ENCODE measurements at places on chromosomes 3 and 15. TPM values are rescaled to one million over a fixed set of nuclear protein-coding genes. Genes with fewer than 3 reads are reported as not detected.

The LINGO1 gene
- 45.7 TPM for total RNA-seq

The NAALADL2 gene
- 10.6 TPM for total RNA-seq

DNA sequence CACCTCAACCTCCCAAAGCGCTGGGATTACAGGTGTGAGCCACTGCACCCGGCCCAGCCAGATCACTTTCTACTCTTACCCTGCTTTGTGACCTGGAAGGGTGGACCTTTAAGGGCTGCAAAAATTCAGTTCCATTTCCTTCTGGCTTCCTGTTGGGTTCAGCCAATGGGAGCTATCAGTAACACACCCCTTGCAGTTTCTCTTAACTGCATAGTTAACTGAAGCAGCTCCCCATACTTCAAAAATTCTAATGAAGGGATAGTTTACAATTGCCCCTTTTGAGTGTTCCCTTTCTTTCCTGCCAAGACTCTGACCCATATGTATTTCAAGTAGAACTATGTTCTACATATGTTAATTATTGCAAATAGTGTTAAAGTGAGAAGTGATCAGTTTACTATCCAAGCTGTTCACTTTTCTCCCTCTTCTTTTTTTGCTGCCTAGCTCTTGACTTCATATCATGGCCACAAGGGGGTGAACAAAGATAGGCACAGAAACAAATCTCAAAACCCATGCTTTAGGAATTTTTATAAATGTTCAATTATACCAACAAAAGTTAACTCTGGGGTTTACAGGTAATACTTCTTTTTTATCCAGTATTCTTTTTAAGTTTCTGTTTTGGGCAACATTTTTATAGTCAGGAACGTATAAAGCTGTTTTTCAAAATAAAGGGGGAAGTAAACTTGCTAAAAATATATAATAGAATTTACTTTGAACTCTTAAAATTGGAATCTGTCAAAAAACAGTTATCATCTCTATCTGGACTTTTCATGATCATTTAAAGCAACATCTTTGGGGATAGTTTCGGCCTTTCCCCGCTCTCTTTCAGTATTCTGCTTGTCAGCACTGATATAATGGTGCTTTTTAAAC, 8.1 kb downstream of the PGBD4 start:
- DNase-seq: no peak

GRCh38 chr3:45640724-45641361, 46.3 kb downstream of the LIMD1 start:
- DNase-seq: no peak

- DNase-seq: no peak
Observed at GRCh38 chr3:45566951-45567411, 27.6 kb upstream of the LIMD1 start.

- DNase-seq: no peak
Observed at GRCh38 chr3:126463521-126463920, 12.2 kb downstream of the ZXDC start.

DNA sequence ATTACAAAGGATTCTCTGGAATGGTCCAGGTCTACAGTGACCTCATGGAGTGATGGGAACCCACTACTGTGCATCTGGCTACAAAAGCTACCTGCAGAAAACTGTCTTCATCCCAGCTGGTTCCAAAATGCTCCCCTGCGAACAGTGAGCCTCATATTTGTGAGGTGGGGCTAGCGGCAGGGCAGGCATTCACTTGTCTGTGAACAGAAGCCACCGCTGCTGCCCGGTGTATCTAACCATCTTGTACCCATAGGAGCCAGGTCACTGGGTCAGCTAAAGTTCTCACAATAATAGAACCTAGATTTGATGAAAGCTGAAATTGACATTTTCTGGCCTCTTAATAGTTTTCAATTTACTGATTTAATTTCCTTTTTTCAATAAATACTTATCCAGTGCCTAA, 150.7 kb downstream of the KLF13 start:
- DNase-seq: no peak

- no peak for DNase-seq
Observed at GRCh38 chr3:131747466-131747865, 244.7 kb upstream of the MRPL3 start.

DNA sequence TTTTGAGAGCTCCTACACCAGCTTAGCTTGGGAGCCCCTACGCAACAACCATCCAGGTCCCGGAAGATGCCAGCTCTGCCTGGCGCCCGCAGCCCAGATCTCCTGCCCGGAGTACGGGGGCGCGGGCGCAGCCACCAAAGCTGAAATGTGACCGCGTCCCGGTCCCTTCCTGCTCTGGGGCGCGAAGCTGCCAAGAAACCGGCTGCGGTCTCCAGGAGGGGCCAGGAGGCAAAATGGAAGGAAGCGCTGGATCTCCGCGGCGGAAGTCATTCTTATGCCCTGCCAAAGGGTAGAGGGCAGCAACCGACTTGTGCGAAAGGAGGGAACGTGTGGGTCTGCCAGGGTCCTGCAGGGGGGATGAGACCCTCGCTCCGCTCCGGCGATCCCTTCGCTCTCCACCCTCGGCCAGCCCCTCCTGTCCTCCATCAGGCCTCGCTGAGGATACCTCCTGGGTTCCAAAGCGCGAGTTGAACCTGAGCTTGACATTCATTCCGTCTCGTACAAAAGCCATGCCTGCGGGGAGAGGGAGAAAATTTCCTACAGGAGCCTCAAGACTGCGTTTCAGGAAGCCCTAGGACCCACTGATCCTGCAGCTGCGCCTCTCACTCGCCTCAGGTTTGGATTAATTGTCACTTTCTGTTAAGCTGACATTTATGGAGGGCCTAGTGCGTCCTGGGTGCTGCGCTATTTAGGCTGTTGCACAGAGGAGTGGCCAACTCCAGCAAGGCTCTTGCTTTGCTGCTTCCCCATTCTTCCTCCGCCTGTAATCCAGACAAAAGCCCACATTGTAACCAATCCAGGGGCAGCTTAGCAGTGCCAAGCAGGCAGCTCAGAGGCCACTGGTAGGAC, 98.3 kb upstream of the VGLL3 start:
- DNase-seq: peak; percentile 76

DNA sequence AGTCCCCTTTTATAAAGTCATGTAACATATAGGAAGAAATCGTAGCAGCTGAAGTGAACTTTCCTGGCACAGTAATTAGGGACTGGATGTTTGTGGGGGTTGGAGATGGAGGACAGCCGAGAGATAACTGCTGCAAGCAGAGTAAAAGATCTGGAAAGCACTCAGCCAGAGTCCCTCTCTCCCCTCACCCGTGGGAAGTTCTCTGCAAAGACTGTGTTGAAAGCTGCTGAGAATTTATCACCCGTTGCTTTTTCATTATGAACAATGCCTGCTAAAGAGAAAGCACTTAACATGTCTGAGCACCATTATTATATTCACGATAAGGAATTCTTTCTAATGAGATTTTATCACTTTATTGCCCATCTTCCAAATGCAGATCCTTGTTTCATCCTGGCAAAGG, 248.8 kb downstream of the SHOX2 start:
- no peak for DNase-seq

- DNase-seq: peak; percentile 4
Observed at GRCh38 chr3:32296251-32297204, 58.0 kb downstream of the CMTM8 start.

DNA sequence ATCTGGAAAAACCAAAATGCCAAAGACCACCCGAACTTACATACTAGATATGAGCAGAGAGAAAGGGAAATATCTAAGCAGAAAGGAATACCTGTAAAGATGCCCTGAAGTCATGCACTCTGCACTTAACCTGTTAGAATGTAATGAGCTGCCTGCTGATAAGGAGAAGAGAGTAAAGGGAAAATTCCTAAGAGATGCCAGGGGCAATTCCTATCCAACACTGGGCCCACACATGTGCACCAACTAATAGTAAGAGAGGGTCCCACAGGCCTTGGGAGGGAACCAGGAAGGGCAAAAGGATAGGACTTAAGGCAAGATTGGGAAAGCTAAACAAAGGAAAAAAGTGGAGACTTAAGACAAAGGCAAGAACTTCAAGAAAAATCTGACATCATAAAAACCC, 189.5 kb downstream of the NSUN3 start:
- DNase-seq: no peak

GRCh38 chr15:85474700-85475316, 94.4 kb downstream of the AKAP13 start:
- DNase-seq: no peak

The POPDC2 gene
- 0.94 TPM for total RNA-seq

GRCh38 chr3:174815750-174816149, 43.4 kb upstream of the NAALADL2 start:
- DNase-seq: no peak

The GOLGA8S gene
- not detected for total RNA-seq

DNA sequence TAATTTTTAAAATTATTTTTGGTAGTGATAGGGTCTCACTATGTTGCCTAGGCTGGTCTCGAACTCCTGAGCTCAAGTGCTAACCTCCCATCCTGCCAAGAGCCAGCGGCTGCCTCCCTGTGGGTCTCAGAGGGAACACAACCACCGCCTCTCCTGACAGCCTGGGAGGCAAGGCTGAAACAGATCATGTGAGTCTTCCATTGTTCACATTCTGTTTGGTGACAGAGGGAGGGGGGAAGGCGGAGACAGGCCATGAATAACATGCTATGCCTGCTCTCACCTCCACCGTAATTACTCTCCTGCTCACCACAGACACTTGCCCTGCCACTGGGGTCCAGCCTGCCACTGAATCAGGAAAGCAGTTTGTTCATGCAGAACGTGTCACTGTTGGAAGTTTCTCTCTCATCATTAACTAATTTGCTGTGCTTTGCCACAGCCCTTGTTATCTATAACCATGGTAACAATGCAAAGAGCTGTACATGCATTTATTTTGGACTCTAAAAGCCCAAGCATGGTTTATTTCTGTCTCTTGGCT, 78.4 kb upstream of the RASGRF1 start:
- DNase-seq: peak; percentile 35

The TNFAIP8L3 gene
- total RNA-seq: 1.9 TPM

- DNase-seq: no peak
Observed at GRCh38 chr3:171058873-171059603, 32.5 kb upstream of the SLC2A2 start.

GRCh38 chr3:138692152-138692551, 83.6 kb downstream of the FAIM start:
- no peak for DNase-seq

DNA sequence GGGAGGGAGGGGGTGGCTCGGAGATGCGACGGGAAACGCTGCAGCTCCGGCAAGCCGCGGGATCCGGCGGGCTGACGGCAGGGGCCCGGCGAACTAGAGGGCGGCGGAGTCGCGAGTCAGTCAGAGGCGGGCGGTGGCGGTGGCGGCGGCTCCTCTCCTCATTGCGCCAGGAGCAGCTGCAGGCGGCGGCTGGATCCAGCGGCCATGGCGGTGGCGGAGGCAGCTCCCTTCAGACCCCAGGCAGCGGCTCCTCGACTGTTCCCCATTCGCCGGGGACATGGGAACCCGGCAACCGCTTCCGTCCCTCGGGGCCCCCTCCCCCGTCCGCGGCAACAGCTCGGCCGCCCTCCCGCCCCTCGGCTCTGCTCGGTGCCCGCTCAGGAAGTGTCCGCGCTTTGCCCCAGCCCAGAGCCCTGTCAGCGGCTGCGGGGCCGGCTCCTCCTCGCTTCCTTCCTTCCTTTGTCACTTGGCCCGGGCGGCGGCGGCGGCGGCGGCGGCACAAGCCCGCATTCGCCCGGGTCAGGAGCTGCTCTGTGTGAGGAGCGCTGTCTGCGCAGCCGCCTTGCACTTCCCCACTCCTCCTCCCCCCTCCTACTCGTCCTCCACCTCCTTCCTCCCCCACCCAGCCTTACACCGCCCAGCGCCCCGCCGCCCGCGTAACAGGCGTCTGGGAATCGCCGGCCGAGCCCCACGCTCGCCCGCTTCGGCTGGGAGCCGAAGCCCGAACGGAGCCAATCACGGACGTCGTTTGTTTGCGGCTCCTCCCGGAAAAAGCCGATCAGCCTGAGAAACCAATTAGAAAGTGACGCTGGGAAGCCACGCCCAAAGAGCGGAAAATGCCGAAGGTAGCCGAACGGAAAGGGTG, at the start of gene GSK3B:
Gene GSK3B (minus strand): TSS at position 537 of the 865 bp plus-strand sequence. CDS start 1,013 bp downstream, outside the sequence.
- DNase-seq: peak; percentile 68

DNA sequence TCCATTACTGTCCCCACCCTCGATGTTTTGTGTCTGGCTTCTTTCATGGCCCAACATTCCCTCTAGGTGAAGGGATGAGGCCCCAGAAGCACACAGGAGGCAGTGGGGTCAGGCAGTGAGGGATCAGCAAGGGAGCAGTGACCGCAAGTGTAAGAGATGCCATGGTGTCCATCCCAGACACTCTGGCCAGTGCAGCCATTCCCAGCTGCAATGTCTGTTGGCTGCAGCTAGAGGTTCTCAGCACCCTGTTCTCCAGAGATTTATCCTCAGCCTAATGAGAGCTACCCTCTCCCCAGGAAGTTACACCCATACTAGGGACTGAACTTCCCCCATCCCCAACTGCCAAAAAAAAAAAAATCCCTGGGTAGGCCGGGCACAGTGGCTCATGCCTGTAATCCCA, 40.2 kb downstream of the TRANK1 start:
- no peak for DNase-seq

DNA sequence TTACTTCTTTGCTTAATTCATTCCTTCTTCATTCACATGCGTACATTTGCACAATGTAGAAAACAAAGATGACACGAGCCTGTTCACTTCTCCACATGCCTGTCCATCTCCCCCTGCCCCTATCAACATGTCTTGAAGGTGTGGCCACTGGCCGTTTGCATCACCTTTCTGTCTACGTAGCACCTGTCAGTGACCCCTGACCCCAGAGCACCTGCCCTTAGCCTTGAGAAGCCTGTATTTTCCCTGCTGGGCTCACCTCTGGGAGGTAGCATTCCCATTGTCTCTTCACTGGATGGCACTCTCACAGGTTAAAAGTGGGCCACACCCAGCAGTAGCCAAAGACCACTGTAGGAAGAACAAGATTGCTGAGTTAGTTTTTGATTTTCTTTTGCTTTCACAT, 234.1 kb downstream of the THSD4 start:
- no peak for DNase-seq

DNA sequence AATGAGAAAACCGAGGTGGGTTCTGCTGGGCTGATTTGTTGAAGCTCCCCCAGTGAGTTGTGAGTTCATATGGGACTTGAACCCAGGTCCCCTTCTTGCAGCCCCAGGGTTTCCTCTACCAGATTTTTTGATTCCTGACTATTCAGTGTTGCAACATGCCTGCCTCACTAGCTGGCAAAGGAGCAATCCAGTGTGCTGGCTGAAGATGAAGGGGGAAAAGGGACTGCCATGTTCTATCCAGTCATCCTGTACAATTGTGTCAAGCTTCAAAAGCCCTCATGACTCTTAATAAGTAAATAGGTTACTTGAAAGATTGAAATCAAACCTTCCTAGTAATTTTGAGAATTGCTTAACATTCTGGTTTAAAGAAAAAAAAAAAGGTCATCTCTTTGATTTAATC, 211.5 kb upstream of the TP63 start:
- DNase-seq: no peak

DNA sequence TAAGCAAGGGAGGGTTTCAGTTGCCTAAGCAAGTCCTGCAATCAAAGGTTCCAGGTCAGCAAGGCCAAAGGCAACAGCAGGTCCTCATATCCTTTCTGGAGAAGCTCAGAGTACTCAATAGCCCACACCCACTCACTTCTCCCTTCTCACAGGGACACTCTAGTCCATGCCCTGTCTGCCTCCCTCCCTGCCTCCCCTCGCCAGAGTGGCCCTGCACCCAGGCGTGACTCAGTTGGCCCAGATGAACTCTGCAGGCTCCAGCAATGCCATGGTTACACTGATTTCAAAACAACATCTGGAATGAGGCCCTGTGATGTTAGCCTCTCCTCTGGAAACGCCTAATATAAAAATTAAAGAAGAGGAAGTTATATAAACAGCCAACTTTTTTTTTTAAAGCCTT, 32.9 kb downstream of the IL16 start:
- no peak for DNase-seq

The STX19 gene
- not detected for total RNA-seq

- DNase-seq: no peak
Observed at GRCh38 chr15:57356636-57357035, 19.7 kb upstream of the CGNL1 start.

GRCh38 chr3:108190346-108190745, 31.9 kb downstream of the IFT57 start:
- DNase-seq: no peak

All from occipital lobe (tissue), 3 donors.